ENCODE measurements at places on chromosomes 3 and 15. TPM values are rescaled to one million over a fixed set of nuclear protein-coding genes. Genes with fewer than 3 reads are reported as not detected.

The B3GNT5 gene
- 2.0 TPM for total RNA-seq

The POLG gene
- 110 TPM for total RNA-seq

The LYZL4 gene
- total RNA-seq, result not detected

The LRRC49 gene
- not detected for total RNA-seq

The FBN1 gene
- 1.1 TPM for total RNA-seq

The TF gene
- total RNA-seq, result 0.22 TPM

The MGA gene
- 41.4 TPM for total RNA-seq

The SRGAP3 gene
- total RNA-seq, result 1.3 TPM

The GOLGA8R gene
- 8.4 TPM for total RNA-seq

The INAFM2 gene
- 12.0 TPM for total RNA-seq
